BJ (cell line): ENCODE measurements at places on chromosomes 6 and 20.

DNA sequence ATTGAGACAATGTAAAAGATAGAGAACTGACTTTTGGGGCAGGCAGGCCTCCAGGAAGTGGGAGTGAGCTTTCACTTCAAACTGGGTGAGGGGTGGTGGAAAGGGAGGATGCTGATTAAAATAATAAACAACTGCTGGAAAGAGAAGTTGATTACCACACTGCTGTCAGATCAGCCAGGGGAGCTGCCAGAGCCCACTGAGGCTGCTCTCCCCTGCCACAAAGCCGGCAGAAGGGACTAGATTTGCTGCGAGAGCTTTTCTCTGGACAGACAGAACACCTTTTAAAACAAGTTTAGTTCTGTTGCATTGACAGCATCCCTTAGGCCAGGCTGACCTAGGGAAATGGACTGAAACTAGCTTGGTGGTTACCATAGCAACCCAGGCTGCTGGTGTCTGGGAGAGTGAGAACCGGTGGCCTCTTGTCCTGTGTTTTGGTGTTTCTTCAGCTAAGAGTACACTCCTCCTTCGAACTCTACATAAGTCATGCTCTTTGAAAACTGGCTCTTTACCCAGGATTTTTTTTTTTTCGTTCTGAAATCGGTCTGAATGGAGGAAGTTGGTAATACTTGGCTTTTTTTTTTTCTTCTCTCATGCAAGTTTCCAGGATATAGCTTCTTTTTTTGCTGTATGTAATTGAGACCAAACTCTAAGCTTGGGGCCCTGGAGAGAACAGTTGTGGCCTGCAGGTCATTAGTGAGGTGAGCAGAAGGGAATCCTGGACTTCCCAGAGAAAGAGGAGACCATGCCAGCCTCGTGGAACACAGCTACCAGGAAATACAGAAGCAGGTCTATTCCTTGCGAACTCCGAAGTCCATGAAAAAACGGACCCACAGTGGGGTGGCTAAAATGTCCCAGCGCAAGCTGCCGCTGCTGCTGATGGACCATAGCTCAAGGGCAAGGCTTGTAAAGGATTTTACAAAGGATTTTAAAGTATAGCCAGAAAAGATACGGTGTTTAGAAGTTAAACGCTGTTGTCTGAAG lies 374.4 kb downstream of the UTRN start:
- no peak for DNase-seq

DNA sequence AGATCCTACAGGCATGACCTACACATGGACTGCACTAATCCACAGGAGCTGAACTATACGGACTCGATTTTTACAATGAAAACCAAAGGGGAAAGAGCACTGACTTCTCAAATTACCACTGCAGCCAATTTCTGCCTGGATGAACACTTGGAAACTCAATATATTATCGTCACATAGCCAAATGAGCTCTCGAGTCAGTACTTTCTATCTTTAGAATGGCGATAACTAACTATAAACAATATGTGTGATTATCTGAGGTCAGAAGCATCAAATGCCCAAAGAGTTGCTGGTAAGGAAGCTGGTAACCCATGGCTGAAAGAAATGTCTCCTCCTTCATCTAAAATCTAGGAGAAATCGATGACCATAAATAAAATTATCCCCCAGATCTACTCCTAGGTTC lies 86.7 kb downstream of the KIF16B start:
- DNase-seq = no peak

DNA sequence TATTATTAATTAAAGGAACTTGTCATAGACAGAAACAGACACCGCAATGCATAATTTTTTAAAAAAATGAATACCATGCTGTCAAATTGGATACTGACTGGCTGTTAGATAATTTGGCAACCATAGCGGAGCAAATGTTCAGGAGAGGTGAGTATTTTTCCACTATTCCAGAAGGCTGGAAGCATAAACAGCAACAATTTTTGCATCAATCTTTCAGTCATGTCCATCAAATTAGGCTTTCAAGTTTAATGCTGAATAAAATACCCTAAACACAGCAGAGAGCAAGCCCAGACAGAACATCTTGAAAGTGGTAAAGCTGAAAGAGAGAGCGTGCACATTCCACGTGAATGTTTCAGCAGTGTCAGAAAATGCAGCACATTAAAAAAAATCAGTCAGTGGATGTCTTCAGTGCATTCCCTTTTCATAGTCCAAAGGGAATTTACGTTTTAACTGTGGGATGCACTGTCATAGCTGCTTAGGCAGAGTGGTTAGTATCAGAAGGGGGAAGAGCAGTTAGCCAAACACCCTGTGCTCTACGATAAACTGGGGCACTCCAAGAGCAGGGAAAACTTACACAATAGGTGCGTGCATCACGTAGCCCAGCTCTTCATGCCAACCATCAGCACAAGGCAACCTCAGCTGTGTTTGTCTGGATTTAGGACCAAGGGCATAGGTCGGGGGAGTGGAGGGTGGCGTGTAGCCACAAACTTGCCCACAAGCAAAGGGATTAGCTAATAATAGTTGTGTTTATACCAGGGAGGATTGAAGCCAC lies 116.2 kb upstream of the STMND1 start:
- DNase-seq = peak; percentile 98

GRCh38 chr6:168145747-168146596 lies 67.0 kb upstream of the FRMD1 start:
- no peak for DNase-seq

- DNase-seq = peak; percentile 81
These were observed 74.7 kb downstream of the PTCHD4 start for GRCh38 chr6:48036316-48036715.

DNA sequence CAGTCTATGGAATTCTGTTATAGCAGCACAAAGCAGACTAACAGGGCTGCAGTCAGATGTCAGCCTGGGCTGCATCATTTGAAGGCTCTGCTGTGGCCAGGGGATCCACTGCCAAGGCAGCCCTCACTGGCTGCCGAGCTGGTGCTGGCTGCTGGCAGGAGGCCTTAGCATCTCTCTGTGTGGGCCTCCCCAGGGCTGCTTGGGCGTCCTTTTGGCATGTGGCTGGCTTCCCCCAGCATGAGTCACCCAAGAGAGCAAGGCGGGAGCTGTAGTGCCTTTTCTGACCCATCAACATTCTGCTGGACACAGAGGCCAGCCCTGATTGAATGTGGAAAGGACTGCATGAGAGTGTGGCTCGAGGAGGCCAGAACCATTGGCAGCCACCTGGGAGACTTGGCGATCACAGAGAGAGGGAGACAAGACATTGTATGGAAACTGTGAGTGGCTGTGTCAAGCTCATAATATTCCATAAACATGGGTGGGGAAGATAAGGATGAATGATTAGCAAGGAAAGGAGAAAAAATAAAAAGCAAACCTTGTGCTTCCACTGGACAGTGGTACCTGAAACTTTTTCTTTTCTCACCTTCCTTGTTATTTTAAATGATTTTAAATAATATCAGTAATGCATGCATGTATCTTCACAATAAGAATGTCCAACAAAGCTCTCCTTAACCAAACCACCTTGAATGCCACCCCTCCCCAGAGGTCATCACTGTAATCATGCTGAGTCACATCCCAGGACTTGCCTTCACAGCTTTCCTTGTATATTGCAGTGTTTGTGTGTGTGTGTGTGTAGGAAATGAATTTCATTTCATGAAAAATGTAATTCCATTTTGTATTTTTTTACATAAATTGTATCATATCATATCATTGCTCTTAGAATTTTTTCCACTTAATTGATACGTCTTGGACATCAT lies 55.0 kb upstream of the VSX1 start:
- peak; percentile 46 for DNase-seq

GRCh38 chr6:19395316-19395715 lies 441.9 kb upstream of the ID4 start:
- no peak for DNase-seq

- no peak for DNase-seq
These were observed 26.8 kb downstream of the SLC16A10 start for GRCh38 chr6:111114087-111114443.

- no peak for DNase-seq
These were observed 8.7 kb downstream of the OSBPL2 start for GRCh38 chr20:62246872-62247652.

GRCh38 chr6:143882401-143882930 lies 18.2 kb downstream of the ZC2HC1B start:
- DNase-seq = no peak

- no peak for DNase-seq
These were observed 21.6 kb downstream of the TFAP2B start for GRCh38 chr6:50840112-50840810.

GRCh38 chr20:4068708-4069107 lies 53.4 kb upstream of the RNF24 start:
- no peak for DNase-seq

GRCh38 chr6:90216072-90216977 lies 80.3 kb downstream of the BACH2 start:
- DNase-seq = no peak

DNA sequence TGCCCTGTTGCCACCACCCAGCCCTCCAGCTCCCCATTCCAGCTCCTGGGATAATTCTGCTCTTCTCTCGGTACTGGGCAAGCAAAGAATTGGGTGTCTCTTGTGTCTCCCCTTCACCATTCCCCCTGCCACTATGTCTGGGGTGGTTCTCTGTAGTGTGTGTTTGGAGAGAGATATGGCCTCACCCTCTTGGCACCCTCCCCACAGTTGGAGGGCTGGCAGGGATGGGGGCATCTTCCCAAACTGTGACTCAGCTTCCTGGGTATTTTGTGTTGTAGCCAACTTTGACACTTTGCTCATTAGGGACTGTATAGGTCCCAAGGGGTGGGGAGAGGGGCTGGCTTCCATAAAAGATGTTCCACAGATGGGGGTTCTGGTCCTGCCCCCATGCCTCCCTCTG lies 1.7 kb downstream of the TNXB start:
- DNase-seq = no peak

- no peak for DNase-seq
These were observed 7.6 kb downstream of the HLA-DOB start for GRCh38 chr6:32809171-32809570.

GRCh38 chr20:36540551-36541211 lies 638 bp upstream of the MYL9 start:
- DNase-seq = no peak

DNA sequence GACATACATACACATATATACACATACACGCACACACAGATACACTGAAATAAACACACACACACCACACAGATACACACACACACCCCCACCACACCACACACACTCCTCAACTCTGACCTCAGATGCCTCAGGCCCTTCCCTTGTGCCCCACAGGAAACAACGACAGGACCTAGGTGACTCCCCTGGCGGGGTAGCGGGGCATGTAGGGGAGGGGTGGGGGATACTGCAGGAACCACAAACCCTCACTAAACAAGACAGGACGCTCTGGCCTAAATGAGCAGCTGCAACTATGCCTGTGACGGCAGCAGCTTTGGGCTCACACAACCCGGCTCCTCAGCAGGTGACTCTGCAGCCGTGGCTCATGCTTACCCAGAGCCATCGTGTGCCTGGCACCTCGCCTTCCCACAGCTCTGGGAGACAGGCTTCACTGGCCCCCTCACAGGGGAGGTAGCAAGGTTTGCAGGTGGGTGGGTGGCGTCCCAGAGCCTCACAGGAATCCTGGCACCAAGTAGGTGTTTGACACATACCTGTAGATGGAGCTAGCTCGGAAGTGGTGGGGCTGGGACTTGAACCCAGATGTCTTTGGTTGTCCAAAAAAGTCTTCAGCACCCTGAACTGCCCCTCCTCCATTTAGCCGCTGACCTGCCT lies 100.8 kb downstream of the GRM4 start:
- no peak for DNase-seq

GRCh38 chr20:23268792-23269354 lies 81.7 kb upstream of the NXT1 start:
- DNase-seq = no peak

GRCh38 chr6:33886673-33887144 lies 82.9 kb upstream of the MLN start:
- peak; percentile 82 for DNase-seq

- DNase-seq = no peak
These were observed at the start of gene PKIB for GRCh38 chr6:122609881-122610689. TSS of gene PKIB (plus strand) at chr6:122610405. CDS start at chr6:122717795, 107,390 bp downstream.

DNA sequence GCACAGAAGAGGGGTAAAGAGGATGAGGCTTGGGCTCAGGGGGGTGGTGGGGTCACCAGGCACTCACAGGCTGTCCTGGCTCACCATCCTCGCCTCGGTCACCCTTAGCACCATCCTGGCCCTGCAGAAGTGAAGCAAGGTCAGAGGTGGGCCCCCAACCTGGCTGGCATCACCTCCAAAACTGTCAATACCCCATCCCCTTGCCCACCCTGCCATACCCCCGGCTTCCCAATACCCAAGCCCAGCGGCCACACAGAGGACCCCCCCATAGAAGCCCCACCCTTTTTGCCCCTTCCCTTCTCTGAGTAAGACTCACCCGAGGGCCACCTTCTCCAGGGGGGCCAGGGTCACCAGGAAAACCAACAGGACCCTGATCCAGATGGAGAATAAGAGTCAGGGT lies 23.6 kb downstream of the COL11A2 start:
- DNase-seq = no peak

- peak; percentile 86 for DNase-seq
These were observed 61.2 kb downstream of the IGF2R start for GRCh38 chr6:160030103-160030502.

- no peak for DNase-seq
These were observed 38.6 kb downstream of the PREP start for GRCh38 chr6:105364243-105364642.

- DNase-seq = no peak
These were observed 27.1 kb upstream of the HLA-DOA start for GRCh38 chr6:33036535-33036934.

DNA sequence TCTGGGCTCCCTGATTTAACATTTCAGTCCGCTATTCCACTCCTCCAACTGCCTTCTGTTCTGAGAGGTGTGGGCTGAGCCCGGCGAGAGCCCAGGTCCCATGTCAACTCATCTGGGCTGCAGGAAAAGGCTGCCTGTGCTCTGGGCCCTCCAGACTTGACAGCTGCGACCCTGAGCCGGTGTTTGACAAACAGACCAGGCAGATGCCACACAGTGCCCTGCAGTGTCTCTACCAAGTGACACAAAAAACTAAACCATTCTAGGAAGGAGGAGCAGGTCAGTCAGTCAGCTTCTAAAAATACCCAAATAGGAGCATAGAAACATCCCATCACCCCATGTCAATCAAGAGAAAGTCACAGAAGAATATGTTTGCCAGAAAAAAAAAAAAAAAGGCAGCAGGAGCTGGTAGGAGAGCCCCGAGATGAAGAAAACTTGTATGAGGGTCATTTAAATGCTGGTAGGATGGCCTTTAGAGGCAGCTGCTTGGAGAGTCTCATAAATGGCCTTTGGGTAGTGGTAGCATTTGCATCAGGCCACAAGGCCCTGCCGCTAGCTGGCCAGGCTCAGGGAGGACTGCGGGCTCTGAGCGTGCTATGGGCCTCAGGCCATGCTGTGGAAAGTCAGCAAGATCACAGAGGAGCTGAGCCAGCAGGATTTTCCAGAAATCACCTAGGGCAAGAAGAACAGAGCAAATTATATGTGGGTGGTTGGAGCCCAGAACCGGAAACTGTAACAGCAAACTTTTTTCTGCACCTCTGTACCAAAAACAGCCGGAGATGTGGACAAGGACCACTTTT lies 36.6 kb upstream of the GFOD1 start:
- no peak for DNase-seq
